ENCODE measurements at places on chromosomes 7 and 10.
A peak's percentile ranks its signal among the peaks of the same experiment; 100 is the strongest.

DNA sequence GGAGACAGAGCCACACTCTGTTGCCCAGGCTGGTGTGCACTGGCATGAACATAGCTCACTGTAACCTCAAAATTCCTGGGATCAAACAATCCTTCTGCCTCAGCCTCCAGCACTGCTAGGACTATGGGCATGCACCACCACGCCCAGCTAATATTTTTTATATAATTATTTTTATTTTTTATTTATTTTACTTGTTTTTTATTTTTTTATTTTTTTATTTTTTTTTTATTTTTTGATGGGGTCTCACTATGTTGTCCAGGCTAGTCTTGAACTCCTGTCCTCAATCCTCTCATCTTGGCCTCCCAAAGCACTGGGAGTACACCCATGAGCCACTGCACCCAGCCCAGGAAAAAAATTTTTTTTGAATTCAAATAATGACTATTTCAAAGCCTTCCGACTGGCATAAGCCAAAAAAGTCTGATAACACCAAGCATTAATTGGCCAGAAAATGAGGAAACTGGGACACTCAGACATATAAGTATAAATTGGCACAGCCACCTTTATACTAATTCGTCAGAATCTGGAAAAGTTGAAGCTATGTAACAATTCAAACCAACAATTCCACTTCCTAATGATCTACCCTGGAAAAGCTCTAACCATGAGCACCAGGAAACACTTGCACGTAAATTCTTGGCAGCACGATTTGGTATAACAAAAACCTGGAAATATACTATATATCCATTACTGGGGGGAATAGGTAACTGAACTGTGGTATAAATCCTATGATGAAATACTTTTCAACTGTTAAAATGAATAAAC, 6.3 kb downstream of the ZC3HAV1 start:
- no peak for DNase-seq

DNA sequence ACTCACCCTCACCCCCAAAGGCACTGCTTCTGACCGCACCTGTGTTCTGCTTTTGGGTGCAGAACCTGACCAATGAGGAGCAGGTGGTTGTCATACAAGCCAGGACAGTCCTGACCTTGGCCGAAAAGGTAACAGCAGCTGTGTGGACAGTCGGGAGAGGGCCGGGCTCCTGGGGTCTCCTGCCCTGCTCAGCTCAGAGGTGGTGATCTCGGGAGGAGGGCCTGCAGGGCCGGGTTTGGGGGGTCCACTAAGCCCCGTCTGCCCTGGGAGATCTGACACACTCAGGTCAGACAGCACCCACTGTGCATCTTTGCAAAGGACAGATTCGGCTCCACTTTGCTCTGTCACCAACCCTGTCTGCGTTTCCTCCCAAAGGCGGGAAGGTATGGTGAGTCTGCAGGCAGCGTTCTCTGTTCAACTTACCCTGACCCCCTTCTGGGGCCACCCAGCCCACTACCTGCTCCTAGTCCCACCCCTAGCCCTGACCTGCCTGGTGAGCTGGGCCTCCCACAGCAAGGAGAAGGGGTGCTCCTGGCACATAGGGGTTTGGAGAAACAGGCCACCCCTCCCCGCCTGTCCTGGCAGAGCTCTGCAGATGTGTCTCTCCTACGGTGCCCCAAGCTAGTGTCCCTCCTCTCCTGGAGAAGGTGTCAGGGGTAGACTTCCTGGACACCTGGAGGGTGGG, 33.7 kb upstream of the DPYSL4 start:
- DNase-seq: no peak

- DNase-seq: no peak
These were observed 15.6 kb upstream of the SH3PXD2A start for GRCh38 chr10:103871006-103871405.

GRCh38 chr10:89700923-89701241, 508 bp upstream of the KIF20B start:
- DNase-seq: no peak

DNA sequence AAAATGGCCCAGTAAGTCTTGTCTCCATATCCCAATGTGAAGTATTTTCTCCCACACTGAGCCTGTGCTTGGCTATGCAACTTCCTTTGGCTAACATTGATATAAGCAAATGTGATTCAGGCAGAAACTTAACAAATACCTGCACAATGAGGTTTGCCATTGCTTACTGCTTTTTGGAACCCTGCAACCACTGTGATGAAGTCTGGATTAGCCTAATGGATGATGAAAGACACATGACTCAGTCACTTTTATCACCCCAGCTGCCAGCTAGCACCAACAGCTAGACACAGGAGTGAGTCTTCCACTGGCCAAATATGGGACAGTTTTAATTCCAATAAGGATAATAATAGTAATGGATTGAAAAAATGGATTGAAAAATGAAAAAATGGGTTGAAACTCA, 854.5 kb downstream of the GRM8 start:
- DNase-seq: peak; percentile 0

DNA sequence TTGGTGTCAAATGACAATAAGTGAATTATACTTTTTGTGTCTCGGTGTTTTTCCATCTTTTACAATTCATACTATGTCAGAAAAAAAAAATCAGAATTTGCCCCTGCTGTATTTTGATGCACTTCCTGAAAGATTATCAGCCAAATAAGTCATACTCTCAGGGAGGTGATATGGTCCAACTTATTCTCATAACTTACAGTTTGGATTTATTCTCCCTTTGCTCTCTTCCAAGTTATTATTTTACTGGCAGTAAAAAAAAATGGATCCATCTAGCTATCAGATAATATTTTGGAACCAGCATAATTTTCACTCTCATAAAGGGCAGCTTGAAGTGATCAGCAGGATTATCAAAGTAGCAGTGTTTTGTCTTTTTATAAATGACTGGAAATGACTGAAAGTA, 337.1 kb downstream of the BMPER start:
- no peak for DNase-seq
